ENCODE measurements at places on chromosomes 3 and 15.

GRCh38 chr3:191412759-191413158 lies 48.2 kb upstream of the PYDC2 start:
- no peak overlapping the region for H3K4me3 ChIP-seq
- DNase-seq = no peak
- H3K4me1 ChIP-seq = no peaks in the 10 kb centered on the region
- no peaks in the 10 kb centered on the region for H3K27me3 ChIP-seq
- H3K36me3 ChIP-seq = no peaks in the 10 kb centered on the region
- no peak overlapping the region for H3K27ac ChIP-seq

DNA sequence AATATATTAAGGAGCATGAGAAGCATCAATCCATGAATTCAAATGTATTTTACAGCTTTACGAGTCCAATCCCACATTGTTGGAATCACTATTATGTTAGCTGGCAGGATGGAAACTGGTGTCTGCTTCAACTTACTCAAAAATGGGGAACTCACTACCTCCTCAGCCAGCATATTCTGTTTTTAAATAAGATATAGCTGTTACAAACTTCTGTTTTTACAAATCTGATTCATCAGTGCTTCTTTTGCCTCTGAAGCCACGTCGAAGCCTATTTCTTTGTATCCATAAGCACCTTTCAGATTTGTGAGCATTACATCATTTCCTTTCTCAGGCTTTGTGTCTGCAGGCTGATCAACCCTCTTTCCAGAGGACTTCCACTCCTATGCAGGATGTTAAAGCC lies 105.9 kb downstream of the TPRG1 start:
- no peak for DNase-seq
- peaks cover 31% of the 10 kb centered on the region for H3K4me1 ChIP-seq
- H3K27me3 ChIP-seq = no peaks in the 10 kb centered on the region
- H3K36me3 ChIP-seq = peaks cover 4% of the 10 kb centered on the region
- no peak overlapping the region for H3K27ac ChIP-seq
- H3K4me3 ChIP-seq = no peak overlapping the region

- H3K27ac ChIP-seq = no peak overlapping the region
- no peaks in the 10 kb centered on the region for H3K27me3 ChIP-seq
- no peak for DNase-seq
- peaks cover 3% of the 10 kb centered on the region for H3K4me1 ChIP-seq
- H3K4me3 ChIP-seq = no peak overlapping the region
Observed at GRCh38 chr15:42996871-42997270, 76.3 kb upstream of the TTBK2 start.

GRCh38 chr3:53342353-53342752 lies 5.0 kb downstream of the DCP1A start:
- peaks cover 28% of the 10 kb centered on the region for H3K4me1 ChIP-seq
- no peaks in the 10 kb centered on the region for H3K27me3 ChIP-seq
- peaks cover 46% of the 10 kb centered on the region for H3K36me3 ChIP-seq

GRCh38 chr15:64016257-64016656 lies 30.0 kb downstream of the DAPK2 start:
- peaks cover 24% of the 10 kb centered on the region for H3K4me1 ChIP-seq
- H3K27ac ChIP-seq = no peak overlapping the region
- no peak for DNase-seq
- H3K36me3 ChIP-seq = no peaks in the 10 kb centered on the region

DNA sequence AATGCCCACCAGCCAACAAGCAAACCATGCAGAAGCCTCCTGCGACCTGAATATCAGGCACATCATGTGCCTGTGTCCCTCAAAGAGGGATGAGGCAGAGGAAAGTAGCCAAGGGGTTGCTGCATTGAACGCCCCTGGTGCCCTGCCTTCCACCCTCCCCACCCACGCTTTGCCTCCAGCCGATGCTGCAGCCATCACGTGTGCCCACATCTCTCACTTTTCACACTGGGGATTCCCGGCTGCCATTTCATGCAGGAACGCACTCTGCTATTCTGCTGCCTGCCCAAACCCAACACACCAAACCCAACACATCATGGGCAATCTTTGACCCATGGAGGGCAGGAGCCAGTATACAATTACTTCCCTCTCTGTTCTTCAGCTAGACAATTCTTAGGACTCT lies 462.2 kb upstream of the PROK2 start:
- no peak overlapping the region for H3K4me3 ChIP-seq
- no peak for DNase-seq
- no peaks in the 10 kb centered on the region for H3K4me1 ChIP-seq
- peaks cover 14% of the 10 kb centered on the region for H3K27me3 ChIP-seq

DNA sequence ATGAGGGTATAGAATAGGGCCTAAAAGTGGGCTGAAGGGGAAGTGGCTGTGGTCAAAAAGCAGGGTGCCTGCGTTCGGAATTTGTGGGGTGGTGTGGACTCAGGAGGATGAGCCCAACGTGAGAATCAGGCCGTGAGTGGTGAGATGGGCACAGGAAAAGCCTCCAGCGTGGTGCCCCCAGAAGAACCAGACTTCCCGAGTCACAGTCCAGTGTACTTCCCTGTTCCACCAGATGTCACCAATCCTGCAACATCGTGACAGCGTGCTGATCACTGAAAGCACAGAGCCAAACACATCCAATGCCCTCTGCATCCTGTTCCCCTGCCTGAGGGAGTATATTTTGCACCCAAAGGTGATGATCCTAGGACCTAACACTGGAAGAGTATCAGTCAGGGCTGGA lies 20.8 kb upstream of the ACAN start:
- no peak overlapping the region for H3K27ac ChIP-seq
- no peaks in the 10 kb centered on the region for H3K36me3 ChIP-seq
- H3K4me1 ChIP-seq = no peaks in the 10 kb centered on the region
- DNase-seq = no peak
- H3K4me3 ChIP-seq = no peak overlapping the region
- H3K27me3 ChIP-seq = peaks cover 26% of the 10 kb centered on the region

DNA sequence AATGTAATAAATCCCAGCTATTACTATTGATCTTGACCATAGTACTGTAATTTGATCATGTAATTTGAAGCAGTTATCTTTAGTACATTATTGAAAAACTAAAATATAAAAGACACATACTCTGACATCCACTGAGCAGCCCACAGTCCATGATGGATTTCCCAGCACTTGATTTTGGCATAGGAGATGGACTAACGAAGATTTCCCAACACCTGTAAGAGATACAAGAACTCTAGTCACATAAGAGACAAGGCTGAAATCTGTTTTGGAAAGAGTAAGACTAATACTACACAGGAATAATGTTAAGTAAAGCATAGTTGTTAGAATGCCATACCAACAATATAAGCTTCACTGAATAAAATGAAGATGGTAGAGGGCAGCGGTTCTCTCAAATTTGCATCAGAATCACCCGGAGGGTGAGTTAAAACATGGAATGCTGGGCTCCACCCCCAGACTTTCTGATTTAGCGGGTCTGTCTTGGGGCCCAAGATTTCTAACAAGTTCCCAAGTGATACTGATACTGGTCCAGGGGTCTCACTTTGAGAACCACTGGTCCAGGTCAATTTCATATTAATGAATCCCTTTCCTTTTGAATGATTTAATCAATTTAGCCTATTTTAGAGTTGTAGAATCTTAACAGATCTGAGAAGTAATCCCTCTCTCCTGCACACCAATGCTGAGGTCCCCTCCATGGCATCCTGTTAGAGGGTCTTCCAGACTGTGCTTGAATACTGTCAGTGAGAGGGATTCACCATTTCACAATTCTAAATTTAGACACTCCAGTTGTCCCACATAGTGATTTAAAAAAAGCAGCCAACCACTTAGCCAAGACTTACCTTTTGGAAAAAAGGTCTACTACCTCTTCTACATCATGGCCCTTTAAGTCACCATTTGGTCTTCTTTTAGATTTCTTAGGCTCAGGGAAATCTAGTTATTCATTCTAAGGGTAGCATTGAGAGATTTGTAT lies 11.5 kb downstream of the RABL3 start:
- H3K27ac ChIP-seq = no peak overlapping the region
- H3K4me1 ChIP-seq = no peaks in the 10 kb centered on the region
- DNase-seq = no peak
- H3K4me3 ChIP-seq = no peak overlapping the region

DNA sequence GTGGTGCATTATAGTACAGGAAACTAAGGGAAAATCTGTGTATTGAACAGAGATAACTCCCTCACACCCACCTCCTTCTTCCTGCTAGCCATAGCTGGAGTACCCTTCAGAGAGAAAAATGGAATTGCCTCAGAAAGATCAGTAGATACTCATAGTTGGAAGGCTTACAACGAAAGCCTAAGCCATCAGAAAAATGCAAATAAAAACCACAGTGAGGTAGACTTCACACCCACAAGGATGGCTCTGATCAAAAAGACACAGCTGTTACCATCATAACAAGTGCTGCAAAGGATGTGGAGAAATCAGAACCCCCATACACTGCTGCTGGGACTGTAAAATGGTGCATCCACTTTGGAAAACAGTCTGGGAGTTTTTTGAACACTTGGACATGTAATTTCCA lies 7.4 kb upstream of the DLG1 start:
- H3K4me1 ChIP-seq = peaks cover 25% of the 10 kb centered on the region
- no peak overlapping the region for H3K4me3 ChIP-seq
- DNase-seq = no peak
- H3K27me3 ChIP-seq = peaks cover 49% of the 10 kb centered on the region
